ENCODE measurements at places on chromosomes 1 and 21. TPM values are rescaled to one million over a fixed set of nuclear protein-coding genes. Genes with fewer than 3 reads are reported as not detected.

Gene ANGPTL1
- polyA plus RNA-seq, result 63.0 TPM

Gene SH2D1B
- polyA plus RNA-seq, result 0.71 TPM

DNA sequence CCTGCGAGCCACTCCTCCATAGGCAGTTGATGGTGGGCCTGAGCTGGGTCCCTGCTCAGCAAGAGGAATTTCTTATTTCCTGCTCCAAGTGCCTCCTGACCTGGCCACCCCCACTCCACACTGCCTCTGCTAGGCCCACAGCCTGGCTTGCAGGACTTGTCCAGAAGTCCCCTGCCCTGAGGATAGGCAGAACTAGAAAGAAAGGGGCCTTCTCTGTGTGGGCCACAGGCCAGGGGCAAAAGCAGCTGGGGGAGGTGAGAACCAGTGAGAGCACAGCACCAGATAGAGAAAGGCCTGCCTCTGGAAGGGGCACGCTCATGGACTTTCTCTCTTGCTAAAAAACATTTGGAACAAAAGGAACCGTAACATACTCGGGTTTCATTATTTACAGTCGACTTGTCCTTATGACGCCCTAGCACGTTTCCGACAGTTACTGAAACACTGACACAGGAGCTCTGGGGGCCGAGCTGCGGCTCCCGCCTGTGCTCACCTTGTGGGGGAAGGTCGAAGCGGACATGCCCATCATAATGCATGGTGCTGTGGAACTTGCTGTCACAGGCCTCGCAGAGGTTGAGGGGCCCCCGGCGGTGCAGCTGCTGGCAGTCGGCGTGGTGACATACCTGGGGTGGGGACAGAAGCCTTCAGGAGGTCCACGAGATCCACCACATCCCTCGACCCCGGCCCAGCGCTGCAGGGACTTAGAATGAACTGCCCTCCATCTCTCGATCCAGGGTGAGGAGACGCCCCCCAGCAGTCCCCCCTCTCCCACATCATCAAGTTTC is 11.3 kb upstream of the TNFRSF25 start:
- DNase-seq, result no peak

Gene AMIGO1
- polyA plus RNA-seq, result 12.9 TPM

- no peak for DNase-seq
These were observed 29.9 kb downstream of the SPAG17 start for GRCh38 chr1:118155106-118155505.

Gene DMRTA2
- 0.05 TPM for polyA plus RNA-seq

- no peak for DNase-seq
These were observed 27.8 kb upstream of the LRRC3 start for GRCh38 chr21:44427241-44428120.

DNA sequence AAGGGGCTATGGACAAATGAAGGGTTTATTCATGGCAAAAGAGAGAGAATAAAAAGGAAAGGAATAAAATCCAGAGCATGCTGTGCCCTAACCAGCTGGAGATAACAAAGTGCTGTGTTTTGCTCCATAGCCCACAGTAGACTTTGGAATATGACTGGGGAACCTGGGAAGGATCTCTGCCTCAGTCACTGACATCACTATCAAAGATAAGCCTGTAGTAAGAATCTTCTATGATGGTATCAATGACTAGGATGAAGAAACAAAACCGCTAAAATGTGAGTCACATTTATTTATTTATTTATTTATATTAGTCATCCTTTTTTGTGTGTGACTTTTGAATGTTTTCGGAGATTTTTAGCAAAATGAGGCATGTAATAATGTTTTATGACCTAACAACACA is 56.3 kb downstream of the NVL start:
- no peak for DNase-seq

GRCh38 chr1:81730881-81731280 is 69.9 kb upstream of the ADGRL2 start:
- DNase-seq, result no peak

- DNase-seq, result no peak
These were observed 11.6 kb upstream of the POU2F1 start for GRCh38 chr1:167209044-167209443.

Gene SPATA46
- polyA plus RNA-seq, result 0.13 TPM

Gene USF1
- polyA plus RNA-seq, result 33.5 TPM

Gene OR2T4
- not detected for polyA plus RNA-seq

GRCh38 chr21:31198575-31198974 is 145.5 kb downstream of the TIAM1 start:
- DNase-seq, result no peak

- DNase-seq, result peak; percentile 38
These were observed 39.7 kb downstream of the PALMD start for GRCh38 chr1:99685516-99686180.

Gene PADI1
- polyA plus RNA-seq, result 0.47 TPM

DNA sequence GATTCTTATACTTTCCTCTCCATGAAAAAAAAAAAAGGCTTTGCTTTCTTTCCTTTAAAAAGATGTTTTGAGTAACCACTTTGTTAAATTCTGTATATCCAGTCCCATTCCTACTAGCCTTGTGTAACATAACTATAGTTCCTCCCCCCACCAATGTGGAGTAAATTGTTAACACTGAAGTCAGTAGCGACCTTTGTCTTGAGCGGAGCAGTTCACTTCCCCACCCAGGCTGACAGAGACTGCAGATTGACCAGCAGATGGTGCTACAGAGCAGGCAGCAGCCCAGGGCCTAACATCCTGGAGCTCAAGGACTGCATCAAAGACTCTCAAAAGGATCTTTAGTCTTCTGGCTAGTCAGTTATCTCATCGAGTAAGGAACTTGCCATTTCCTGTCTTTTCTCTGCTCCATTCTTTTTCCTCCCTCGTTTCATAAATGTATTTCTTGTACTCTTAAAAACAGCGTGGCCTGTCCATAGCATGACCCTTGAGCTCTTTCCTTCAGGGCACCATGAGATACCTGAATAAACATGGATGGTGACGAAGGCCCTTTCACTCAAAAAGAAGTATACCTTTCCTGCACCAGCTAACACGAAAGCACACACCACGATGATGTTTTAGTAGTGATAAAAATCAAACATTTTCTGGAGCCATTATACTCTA is 503.5 kb upstream of the PKN2 start:
- DNase-seq, result peak; percentile 54

Measured in forelimb muscle (tissue), 1 donor.